ENCODE measurements at places on chromosomes 12 and 14.

GRCh38 chr12:100936661-100937060 is 142.1 kb downstream of the ANO4 start:
- DNase-seq: no peak

- DNase-seq: no peak
These were observed 260.7 kb downstream of the SSPN start for GRCh38 chr12:26455936-26456574.

DNA sequence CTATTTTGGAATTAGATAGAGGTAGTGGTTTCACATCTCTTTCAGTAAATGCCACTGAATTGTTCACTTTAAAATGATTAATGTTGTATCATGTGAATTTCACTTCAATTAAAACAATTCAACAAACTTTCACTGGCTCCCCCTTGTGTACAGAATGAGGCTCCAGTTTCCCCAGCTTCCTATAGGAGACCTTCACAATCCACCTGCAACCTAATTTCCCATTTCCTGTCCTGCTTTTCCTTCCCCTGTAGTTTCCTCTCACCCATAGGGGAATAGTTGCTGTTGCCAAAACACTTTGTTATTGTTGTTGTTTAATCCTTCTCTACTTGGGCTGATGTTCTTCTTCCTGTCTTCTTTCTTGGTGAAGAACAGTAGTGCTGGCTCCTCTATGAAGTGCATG is 59.8 kb downstream of the NPAS3 start:
- DNase-seq: no peak

DNA sequence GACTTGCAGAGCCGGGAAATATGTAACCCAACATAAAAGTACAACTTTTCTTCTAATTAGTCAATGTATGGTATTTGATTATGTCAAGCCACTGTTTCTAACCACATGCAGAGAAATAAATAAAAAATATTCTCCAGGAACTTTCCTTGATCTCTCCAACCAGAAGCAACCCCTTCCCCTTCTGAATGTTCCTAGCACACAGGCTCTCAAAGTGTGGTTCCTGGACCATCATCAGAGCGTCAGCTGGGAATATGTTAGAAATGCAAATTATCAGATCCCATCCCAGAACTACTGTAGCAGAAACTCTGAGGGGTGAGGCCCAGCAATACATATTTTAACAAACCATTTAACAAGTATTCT is 21.0 kb upstream of the ITPR2 start:
- DNase-seq: no peak

- DNase-seq: no peak
These were observed 974 bp upstream of the TNS2 start for GRCh38 chr12:53048780-53049401.

DNA sequence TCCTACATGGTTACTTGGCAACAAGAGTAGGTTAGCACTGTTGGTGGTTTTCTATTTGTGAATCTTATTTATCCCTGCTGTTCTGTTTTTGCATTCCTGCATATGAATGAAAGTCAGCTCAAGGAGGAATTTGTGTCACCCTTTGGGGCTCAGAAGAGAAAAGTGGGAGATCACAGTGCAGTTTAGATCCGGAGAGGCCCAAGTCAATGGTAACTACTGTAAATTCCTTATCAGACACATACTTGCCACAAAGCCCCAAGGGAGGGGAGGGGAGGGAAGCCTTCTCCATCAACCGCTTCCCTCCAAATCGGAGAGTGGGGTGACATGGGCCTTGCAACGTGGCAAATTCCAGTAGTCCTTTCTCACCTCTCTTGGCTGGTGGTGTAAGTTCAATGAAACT is 15.0 kb downstream of the GSG1 start:
- DNase-seq: no peak
